ENCODE measurements at places on chromosomes 11 and 22. TPM values are rescaled to one million over a fixed set of nuclear protein-coding genes. Genes with fewer than 3 reads are reported as not detected.

Gene FGF3
- total RNA-seq, result not detected

Gene TMEM80
- 33.0 TPM for total RNA-seq

Gene TAF6L
- 18.4 TPM for total RNA-seq

Gene SPON1
- not detected for total RNA-seq

Gene DEPDC7
- total RNA-seq, result 1.8 TPM

Gene SYCE3
- not detected for total RNA-seq

Gene APOA4
- not detected for total RNA-seq

Gene RRM1
- 24.4 TPM for total RNA-seq

Gene SDHD
- total RNA-seq, result 46.8 TPM

Gene MYO18B
- total RNA-seq, result 0.14 TPM

Gene RPL3
- total RNA-seq, result 1,614 TPM

DNA sequence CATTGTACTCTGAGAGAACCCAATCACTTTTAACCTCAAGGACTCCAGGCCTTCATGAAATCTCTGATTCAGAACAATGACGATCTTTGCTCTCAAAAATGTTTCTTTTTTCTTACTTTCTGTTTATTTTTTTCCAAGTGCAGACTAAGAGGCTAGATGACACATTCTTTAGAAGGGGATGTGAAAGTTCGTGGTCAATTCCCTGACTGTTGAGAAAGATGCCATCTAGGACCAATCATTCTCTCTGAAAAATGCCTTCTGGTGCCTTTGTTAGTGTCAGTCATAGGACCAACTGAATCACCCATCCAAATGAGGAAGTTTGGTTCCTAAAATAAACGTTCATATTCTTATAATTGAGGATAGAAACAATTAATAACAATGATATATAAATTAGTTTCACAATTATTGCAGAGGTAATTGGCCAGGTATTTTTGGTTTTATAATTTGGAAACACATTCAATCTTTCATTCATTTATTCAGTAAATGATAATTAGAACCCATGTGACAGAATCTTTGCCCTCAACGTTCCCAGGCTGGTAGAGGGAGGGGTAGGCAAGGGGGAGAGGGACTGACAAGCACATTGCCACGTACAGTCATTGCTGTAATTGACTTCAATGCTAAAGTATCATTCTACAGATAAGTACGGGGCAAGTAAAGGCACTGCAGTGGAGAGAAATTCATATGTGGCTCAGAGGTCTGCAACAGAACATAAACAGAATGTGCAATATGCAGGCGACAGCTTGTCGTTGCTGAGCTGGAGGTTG is 333.4 kb upstream of the MPPED2 start:
- peak; percentile 7 for DNase-seq

DNA sequence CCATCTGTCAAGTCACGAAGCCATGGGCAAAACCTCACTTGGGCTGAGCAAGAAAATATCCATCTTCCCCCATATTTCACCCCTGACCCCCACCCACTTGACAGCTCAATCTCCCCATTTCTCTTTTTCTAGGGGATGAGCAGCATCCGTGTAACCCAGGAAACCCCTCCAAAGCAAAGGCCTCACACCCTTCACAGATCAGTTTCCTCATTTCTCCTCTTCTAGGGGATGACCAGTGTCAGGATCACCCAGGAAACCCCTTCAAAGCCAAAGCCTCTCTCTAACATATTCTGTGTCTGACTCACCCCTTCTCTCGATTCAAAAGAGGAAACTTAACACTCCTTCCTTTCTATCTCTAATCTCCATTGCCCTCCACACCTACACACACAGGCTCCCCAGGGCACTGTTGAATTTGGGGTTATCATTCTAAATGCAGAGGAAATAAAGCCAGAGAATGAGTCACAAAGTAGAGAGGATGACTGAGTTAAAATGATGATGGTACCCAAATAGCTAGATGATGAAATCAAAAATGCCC is 439.7 kb downstream of the BUD13 start:
- DNase-seq, result no peak

DNA sequence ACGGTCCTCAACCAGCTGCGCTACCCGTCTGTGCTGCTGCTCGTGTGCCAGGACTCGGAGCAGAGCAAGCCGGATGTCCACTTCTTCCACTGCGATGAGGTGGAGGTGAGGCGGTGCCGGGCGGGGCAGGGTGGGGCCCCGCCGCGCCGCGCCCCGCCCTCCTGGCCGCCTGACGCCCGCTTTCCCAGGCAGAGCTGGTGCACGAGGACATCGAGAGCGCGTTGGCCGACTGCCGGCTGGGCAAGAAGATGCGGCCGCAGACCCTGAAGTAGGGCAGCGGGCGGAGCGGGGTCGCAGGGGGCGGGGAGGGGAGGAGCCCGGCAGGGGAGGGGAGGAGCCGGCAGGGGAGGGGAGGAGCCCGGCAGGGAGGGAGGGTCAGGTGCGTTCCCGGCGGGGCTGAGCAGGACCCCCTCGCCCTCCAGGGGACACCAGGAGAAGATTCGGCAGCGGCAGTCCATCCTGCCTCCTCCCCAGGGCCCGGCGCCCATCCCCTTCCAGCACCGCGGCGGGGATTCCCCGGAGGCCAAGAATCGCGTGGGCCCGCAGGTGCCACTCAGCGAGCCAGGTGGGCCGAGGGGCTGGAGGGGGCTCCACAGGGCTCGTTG is 14.7 kb downstream of the EPS8L2 start:
- DNase-seq, result peak; percentile 59

DNA sequence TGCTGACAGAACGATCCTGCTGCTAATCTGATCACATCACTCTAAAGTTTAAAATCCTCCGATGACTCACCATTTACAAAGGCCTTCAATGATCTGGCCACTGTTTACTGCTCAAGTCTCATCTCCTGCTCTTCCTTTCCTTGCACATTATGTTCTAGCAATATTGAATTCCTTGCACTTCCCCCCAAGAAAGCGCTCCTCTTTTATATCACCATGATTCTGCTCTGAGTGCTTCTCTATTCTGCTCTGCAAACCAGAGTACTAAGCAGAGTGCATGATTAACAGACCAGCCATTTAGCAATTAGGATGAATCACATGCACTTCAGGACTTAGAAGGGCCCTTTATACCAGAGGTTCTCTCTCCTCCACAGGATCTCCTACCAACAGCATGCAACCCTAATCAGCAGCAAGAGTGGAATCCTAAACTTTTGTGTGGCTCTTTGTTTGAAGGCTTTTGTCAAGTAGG is 1122.8 kb upstream of the CCDC90B start:
- DNase-seq, result no peak

- no peak for DNase-seq
Measured at GRCh38 chr11:1437500-1437899, 47.8 kb downstream of the BRSK2 start.

DNA sequence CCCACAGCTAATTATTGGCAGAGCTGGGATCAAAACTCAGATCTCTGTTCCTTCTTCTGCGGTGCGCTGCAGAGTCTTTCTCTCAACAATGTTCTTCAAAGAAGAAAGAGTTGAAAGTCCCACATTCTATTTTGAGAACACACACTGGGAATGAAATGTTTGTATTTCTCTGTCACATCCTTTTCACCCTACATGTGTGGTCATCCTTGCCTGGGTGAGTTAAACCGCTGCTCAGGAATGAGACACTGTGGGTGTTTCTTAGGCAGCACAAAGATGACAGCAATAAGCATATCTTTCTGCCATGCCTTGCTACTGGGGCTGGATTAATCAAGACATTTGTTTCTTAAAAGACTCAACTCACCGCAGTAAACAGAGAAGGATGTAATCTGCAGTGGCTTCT is 222.6 kb downstream of the LARGE1 start:
- DNase-seq, result no peak

- no peak for DNase-seq
Measured at GRCh38 chr11:112966561-112966960, 5.3 kb downstream of the NCAM1 start.

DNA sequence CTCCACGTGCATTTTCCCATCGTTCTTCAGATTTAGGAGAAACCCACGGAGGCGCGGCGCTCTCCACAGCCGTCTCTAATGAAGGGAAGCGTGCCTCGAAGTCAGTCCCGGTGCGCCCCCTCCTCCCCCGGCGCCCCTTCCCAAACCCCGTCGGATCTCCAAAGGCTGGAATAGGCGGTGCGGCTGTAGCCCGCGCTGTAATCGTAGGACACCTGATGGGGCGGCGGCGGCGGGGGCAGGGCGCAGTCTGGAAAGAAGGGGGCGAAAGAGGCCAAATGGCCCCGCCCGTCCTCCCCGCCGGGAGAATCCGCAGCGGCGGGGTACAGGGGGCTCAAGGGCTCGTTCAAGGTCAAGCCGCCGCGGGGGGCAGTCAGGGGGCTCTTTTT is 1.3 kb downstream of the FAM181B start:
- no peak for DNase-seq

- DNase-seq, result peak; percentile 56
Measured at GRCh38 chr11:74570266-74571061, 21.9 kb upstream of the POLD3 start.

GRCh38 chr22:40334899-40335298 is 11.4 kb upstream of the ADSL start:
- DNase-seq, result no peak

DNA sequence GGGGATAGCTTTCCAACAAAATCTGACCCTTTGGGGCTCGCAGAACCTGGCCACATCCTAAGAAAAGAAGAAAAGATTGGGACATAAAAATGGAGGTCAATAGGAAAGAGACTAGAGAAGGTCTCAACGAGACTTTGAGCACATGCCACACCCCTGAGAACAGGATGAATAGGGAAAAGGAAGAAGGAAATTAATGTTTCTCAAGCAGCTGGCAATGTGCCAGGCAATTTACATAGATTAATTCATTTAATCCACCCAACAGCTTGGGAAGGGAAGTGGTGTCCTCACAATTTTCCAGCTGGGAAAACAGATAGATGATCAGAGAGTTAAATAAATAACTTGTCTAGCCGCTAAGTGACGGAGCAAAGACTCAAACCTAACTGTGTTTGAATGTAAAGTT is 50.7 kb downstream of the PAMR1 start:
- DNase-seq, result no peak

GRCh38 chr11:61022311-61023085 is 51.0 kb downstream of the CD6 start:
- DNase-seq, result no peak

DNA sequence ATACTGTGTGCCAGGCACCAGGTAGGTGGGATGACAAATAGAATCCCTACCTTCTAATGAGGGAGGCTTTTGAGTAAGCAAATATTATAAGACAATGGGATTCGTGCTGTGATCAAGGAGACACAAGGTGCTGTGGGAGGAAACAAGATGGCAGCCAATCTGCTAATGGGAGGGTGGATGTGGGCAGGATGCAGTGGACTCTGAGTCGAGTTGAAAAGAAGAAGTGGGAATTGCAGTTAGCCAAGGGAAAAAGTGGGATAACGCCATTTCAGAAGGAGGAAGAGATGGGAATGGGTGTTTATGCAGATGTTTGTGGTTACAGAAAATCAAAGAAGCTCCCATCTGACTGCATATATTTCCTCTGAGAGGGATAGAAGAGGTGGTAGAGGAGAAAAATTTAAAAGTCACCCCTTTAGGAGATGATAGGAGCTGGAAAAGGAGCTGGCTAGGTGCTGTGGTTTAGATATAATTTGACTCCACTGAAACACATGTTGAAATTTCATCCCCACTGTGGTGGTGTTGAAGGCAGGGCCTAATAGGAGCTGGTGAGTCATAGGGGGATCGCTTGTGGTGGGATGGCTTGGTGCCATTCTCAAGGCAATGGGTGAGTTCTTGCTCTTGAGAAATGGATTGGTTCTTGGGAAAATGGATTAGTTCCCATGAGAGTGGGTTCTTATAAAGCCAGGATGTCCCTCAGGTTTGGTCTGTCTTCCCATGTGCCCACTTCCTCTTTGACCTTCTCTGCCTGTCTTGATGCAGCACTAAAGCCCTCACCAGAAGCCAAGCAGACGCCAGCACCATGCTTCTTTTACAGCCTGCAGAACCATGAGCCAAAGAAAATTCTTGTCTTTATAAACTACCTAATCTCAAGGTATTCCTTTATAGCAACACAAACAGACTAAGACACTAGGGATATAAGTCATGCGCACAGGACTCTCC is 30.0 kb upstream of the POU2AF1 start:
- no peak for DNase-seq

- DNase-seq, result no peak
Measured at GRCh38 chr22:38080850-38081635, 2.9 kb downstream of the SLC16A8 start.

- no peak for DNase-seq
Measured at GRCh38 chr11:87275176-87275575, 237.4 kb downstream of the TMEM135 start.

DNA sequence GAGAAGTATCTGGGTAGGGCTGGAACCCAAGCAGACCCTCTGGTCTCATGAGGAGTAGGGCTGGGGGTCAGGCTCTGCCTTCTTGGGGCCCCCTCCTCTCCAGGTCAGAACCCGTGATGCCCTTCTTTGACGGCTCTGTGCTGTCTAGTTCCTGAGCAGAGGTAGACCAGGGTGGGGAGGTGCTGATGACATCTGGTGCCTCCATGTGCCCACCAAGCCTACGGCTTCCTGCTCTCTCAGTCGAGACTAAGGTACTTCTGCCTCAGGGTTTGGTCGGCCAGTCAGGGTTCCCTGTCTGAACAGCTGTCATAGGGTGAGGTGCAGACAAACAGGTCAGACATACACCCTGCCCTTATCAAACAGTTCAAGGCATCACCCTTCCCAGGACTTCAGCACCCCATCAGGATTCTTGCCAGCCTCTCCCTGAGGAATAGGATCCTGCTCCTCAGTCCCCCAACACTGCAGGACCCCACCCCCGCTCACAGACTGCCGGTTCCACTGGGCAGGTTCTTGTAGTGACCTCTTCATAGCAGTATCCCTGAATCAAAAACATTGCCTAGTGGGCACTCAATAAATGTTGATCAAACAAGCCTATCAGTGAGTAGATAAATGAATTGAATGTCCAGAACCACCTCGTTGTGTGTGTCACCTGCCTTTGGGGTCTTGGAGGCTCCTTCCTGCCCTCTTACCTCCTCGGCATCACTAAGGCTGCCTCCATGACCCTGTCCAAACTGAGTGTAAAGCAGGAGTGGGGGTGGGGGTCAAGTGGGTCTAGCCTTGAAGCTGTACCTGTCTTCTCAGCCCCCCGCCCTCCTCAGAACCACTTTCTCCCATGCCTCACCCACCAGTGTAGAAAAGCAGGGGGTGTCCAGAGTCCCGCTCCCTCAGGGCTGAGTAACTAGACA is 158.2 kb downstream of the BUD13 start:
- no peak for DNase-seq

DNA sequence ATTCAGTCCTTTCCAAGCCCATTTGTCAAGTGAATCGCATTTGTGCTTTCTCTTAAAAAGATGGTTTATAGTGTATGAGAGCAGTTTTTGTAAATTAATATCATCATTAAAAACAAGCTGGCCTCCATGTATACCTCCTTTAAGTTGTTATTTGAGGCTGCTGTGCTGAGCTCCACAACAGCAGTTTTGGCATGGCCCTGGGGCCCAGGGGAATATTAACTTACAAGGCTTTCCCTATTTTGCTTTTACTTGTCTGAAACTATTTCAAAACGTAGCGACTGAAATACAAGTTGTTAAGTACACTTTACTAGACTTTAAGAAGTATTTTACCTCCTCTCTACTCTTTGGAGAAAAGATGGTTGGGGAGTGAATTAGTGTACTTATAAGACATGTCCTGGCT is 4.9 kb upstream of the BARX2 start:
- DNase-seq, result no peak

GRCh38 chr22:39524753-39525657 is 4.6 kb downstream of the ATF4 start:
- DNase-seq, result no peak

Data from natural killer cell (primary cell).